ENCODE measurements at places on chromosomes 2 and 18.

- no peak for DNase-seq
Measured at GRCh38 chr2:27991146-27991545, 100.6 kb downstream of the BABAM2 start.

DNA sequence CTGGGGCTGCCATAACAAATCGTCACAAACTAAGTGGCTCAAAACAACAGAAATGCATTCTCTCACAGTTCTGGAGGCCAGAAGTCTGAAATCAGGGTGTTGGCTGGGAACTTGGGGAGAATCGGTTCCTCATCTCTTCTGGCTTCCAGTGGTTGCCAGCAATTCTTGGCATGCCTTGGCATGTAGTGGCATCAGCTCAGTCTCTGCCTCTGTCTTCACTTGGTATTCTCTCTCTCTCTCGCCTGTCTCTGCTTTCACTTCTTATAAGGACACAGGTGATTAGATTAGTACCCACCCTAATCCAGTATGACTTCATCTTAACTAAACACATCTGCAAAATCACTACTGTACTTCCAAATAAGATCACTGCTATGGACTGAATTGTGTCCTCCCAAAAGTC lies 695.4 kb upstream of the ID2 start:
- no peak for DNase-seq

DNA sequence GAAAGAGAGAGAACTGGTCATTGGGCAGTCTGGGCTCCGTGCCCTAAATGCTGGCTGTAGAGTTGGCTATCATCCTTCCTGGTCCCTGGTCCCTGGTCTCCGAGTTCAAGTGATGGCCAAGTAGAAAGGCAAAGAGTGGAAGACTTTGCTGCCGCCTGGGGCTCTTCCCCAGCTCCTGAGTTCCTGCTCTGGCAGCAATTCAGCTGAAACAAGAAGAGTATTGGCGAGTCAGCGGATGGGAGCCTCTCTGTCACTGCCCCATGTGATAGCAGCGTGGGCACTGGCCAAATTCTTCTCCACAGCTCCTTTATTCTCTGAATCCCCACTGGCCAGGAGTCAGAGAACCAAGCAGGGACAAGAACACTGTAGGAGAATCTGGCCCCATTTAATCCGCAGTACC lies 351.0 kb upstream of the POU3F3 start:
- DNase-seq = no peak

DNA sequence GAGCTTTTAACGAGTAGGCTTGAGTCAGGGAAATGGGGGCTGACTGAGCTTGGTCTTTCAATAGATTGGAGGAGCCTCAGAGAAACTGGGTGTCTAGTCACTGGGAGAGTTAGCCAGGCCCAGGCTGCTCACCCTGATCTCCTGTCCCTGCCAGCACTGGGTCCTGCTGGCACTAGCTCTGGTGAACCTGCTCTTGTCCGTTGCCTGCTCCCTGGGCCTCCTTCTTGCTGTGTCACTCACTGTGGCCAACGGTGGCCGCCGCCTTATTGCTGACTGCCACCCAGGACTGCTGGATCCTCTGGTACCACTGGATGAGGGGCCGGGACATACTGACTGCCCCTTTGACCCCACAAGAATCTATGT lies 720 bp downstream of the KRTCAP3 start:
- no peak for DNase-seq

DNA sequence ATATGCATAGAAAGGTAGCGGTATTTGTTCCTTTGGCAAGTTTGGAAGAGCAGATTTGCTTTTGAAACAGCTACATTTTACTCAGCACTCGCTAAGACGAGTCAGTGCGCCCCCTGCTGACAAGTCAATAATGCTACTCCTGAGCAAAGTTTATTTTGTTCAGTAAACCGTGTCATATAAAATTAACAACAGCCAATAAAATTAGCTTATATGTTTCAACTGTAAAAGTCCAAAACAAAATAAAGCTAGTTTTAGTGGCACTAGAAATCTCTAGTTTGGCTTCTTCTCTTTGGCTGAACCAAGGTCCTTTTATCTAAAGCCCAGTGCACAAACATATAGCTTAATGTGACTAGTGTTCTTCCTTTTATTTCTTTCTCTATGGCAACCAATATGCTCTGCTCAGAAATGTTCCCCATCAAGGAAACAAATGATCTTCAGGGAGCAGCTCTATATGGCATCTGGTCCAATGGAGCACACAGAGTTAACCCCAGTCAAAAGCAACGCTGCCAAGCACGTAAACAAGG lies 4.2 kb upstream of the POU3F3 start:
- peak; percentile 85 for DNase-seq

DNA sequence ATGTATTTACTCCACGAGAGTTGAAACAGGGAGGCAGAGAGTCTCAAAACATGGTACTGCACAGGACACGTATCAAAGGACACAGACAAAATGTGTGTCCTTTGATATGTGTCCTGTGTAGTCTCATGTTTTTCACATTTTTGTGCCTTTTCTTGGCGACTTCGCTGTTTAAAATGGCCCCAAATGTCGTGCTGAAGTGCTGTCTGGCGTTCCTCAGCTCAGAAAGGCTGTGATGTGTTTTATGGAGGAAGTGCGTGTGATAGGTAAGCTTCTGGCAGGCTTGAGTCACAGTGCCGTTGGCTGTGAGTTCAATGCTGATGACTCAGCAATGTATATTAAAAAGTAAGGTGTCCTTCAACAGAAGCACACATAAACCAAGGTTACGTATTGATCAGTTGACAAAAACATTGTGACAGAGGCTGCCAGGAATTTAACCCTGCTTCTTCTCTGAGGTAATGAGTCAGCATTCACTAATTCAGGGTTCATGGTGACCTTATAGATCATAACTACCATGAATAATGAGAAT lies 78.2 kb downstream of the DYSF start:
- no peak for DNase-seq

DNA sequence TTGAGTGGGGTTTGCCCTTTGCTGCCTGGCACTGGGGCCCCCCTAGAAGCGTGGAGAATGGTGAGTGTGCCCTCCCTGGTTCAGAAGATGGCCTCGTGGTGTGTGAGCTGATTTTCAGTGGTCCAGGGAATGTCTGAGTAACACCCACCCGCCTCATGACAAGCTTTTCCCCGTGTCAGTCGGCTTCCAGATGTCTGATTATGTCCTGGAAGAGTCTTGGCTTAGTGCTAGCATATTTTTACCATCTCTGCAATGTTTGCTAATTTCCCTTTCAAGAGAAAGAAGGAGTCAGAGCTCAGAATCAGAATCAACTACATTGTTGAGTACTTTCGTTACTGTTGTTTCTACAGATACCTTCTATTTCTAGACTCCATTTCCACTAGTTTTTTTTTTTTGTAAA lies 214.7 kb downstream of the SEPTIN10 start:
- no peak for DNase-seq

DNA sequence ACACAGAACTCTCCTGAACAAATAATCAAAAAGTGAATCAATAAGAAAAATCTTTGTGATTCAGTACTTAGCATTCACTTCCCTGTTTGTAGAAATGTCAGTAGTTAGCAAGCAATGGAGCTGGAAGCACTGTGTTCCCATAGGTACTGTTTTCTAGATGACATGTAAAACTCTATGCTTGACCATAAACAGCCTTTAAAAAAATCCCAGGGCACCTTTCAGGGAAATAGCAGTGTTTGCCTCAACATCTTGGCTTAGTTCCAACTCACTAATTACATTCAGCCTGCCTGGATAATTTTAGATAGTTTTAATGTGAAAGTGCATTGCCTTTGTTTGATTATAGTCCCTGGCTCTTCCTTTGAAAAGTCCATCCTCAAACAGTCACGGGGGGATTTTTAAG lies 721.8 kb downstream of the ERBB4 start:
- DNase-seq = no peak

DNA sequence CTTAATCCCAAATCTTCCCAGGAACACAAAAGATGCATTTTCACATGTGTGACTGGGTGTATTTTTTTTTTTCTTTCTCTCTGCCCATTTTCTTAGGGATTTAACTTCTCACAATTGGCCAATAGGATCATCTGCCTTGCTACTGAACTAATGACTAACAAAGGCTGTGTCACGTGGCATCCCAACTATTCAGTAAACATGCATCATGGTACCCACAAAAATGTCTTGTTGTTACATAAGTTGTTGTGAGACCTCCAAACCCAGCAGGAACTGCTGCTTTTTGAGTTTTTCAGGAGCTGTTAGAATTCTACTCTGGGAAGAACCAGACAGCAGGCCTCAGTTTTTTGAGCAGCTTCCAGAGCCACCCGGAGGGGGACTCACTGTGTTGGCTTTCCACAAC lies 31.9 kb downstream of the GAD1 start:
- DNase-seq = no peak

DNA sequence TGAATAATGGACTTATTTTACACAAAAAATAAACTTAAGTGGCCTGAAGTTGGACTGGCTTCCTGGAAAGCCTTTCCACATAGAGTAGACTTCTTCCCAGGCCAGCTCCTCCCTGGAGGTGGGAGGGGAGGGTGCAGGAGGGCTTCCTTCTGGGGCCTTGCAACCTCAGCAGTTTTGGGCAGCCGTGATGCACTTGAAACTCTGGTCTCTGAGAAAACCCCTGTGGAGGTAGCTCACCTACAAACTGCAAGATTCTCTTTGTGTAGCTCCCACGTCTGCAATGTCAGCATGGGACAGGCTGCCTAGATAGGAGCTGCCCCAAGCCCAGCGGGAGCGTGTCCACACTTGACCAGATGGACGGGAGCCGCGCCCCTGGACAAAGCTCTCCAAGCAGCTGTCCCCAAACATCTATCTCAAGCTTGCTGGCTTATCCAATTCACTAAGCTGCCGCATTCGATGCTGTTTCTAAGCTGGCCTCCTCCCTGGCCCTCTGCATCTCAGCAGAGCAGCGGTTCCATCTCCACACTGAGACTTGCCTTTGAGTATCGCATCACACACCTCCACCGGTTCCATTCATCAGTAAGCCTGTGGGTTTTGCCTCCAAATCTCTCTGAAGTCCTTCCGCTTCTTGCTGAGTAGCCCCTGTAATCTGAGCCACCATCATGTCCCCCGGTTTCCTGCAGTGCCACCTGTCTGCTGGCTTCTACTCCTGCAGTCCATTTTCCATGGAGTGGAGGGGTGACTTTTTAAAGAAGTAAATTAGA lies 1.6 kb upstream of the LPIN1 start:
- peak; percentile 50 for DNase-seq

- no peak for DNase-seq
Measured at GRCh38 chr2:174614261-174614660, 16.7 kb upstream of the WIPF1 start.

DNA sequence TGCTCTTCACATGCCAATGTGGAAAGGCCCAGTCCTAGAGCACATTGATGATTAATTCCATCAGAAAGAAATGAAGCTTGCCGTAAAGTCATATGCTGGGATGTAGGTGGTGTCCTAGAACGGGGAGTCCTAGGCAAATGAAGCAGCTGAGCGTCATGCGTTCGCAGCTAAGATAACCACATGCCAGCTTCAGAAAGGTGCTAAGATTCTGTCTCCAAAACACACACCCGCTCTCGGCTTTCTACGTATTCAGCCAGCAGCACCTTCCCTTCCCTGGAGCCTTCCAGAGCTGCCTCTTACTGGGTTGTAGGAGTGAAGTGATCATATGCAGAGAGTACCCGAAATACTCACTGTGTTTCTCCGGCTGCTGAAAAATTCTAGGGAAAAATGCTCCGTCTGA lies 421.6 kb upstream of the ID2 start:
- no peak for DNase-seq

- no peak for DNase-seq
Measured at GRCh38 chr2:137190411-137191195, 425.3 kb downstream of the THSD7B start.

- no peak for DNase-seq
Measured at GRCh38 chr2:219521066-219521880, 7.0 kb downstream of the ASIC4 start.

- DNase-seq = no peak
Measured at GRCh38 chr2:57443086-57443485, 603.5 kb upstream of the VRK2 start.

- no peak for DNase-seq
Measured at GRCh38 chr2:86189782-86190416, 5.4 kb downstream of the IMMT start.

DNA sequence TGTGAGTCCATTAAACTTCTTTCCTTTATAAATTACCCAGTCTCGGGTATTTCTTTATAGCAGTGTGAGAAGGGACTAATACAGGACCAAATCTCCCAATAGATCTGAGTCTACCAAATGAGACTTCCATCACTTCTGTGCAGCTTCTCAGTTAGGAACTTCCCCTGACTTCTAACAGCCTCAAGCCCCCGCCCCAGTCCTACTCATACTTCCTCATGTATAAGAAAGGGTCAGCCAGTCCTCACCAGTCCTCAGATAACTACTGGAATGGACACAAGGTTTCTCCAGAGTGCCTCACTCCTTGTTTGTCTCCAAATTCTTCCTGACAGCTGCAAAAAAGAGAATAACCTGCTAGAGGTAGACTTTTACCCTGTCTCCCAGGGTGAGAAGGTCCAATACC lies 19.5 kb downstream of the TTC32 start:
- no peak for DNase-seq

DNA sequence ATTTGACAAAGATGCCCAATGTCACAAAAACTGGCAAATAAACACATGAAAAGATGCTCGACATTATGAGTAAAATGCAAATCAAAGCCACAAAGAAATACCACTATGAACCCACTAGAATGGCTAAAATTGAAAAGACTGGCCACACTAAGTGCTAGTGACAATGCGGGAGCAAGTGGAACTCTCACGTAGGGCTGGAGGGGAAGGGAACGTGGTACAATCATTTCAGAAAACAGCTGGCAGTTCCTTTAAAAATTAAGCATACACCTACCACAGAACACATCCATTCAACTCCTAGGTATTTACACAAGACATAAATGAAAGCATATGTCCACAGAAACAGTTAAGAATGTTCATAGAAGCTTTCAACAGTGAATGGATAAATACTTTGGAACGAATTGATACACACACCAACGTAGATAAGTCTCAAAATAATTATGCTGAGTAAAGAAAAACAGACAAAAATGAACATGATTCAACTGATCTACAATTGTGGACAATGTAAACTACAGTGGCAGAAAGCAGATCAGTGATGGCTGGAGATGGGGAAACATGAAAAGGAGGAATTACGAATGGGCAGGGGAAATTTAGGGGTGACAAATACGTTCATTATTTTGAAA lies 71.7 kb downstream of the MYOM1 start:
- no peak for DNase-seq

DNA sequence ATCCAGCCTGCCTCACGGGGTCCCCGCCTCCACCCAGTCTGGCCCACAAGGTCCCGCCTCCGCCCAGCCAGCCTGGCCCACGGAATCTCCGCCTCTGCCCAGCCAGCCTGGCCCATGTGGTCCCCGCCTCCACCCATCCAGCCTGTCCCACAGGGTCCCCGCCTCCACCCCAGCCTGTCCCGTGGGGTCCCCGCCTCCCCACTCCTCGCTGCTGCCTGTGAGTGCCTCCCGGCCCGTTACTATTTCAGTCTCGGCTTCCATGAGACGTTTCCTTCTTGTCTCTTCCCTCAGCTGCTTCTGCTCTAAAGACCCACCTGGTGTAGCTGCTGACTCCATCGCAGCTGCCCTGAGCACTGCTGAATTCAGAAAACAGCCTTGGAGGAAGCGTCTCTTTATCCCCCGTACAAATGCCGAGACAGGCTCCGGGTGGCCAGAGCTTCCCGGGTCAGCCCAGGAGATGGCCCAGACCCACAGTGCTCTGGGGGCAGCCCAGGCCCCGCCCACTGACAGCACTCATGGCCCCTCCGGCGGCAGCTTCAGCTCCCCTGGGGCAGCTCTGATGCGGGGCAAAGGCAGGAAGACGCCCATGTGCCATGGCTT lies 69.8 kb downstream of the NFATC1 start:
- no peak for DNase-seq

GRCh38 chr2:140424471-140424870 lies 1644.3 kb upstream of the NXPH2 start:
- no peak for DNase-seq

Measured in right forelimb (tissue), 1 donor.